Muscle of leg (tissue), 16 donors: ENCODE measurements at places on chromosomes 12 and 14. TPM values are rescaled to one million over a fixed set of nuclear protein-coding genes. Genes with fewer than 3 reads are reported as not detected.

- DNase-seq: no peak
Measured at GRCh38 chr12:23948291-23948690, 1.2 kb downstream of the SOX5 start.

GRCh38 chr14:99759546-99759925 is 33.7 kb upstream of the EML1 start:
- no peak for DNase-seq

GRCh38 chr12:34336619-34337465 is 314.5 kb downstream of the ALG10 start:
- DNase-seq: no peak

GRCh38 chr12:114402084-114402717 is 3.7 kb downstream of the TBX5 start:
- no peak for DNase-seq

DNA sequence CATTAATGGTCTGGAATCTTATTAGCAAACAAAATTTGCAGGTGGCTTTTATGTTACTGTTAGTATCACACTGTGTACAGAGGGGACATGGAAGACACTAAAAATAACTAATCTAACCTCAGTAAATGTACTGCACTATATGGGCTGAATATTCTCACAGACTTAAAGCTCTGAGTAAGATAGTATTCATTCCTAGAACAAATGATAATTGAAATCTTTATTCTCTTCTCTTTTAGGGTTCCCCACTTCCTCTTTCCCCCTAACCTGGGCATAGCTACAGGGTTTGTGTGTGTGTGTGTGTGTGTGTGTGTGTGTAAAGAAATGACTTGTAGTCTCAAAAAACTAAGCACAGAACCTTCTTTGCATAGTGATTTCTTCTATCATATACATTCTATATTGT is 21.4 kb upstream of the HECTD1 start:
- DNase-seq: no peak

DNA sequence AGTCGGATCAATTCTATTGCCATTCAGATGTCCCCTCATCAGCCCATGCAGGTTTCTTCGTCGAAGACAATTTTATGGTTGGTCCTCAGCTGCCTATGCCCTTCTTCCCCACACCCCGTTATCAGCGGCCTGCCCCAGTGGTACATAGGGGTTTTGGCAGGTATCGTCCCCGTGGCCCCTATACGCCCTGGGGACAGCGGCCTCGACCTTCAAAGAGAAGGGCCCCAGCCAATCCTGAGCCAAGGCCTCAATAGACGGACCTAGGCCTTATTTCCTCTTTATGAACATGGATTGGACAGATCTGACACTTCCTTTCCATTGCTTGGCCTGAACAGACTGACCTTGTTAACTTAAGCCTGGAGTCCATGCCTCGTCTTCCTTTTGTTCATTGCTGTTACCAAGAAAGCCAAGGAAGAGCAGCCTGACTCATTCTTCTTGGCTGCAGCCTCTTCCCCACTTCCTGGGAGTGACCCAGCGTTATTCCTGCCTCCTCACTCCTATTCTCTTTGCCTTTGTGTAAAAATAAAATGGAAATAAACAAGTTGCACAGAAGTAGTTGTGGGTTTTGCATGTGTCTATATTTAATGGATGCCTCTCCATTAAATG is 156.5 kb upstream of the AMIGO2 start:
- no peak for DNase-seq

WNT5B gene
- 38.8 TPM for total RNA-seq

FBRSL1 gene
- total RNA-seq: 6.9 TPM

CD69 gene
- total RNA-seq: 0.93 TPM

OVCH1 gene
- 0.35 TPM for total RNA-seq

IL22 gene
- not detected for total RNA-seq

LRTM2 gene
- total RNA-seq: 0.58 TPM
